AG09309 (cell line): ENCODE measurements at places on chromosomes 11 and 22.

DNA sequence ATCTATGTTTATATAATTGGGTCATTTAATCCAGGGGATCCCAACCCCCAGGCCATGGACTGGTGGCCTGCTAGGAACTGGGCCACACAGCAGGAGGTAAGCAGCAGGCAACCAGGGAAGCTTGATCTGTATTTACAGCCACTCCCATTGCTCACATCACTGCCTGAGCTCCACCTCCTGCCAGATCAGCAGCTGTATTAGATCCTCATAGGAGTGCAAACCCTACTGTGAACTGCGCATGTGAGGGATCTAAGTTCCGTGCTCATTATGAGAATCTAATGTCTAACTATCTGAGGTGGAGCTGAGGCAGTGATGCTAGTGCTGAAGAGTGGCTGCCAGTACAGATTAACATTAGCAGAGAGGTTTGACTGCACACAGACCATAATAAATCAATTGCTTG lies 32.8 kb downstream of the MS4A2 start:
- DNase-seq = no peak

DNA sequence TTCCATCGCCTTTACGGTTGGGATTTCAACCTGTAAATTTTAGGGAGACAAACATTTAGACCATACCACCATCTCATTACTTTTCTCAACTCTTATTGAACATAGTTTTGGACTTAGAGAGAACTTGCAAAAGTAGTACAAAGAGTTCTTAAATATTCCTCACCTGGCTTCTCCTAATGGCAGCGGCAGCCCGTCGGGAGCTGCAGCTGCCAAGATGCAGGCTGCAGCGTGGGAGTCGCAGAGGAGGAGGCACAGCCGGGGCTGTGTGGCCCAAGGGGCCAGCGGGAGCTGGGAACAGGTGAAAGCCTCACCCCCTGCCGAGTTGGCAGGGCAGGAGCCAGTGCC lies 23.1 kb upstream of the RNASEH2C start:
- DNase-seq = no peak

DNA sequence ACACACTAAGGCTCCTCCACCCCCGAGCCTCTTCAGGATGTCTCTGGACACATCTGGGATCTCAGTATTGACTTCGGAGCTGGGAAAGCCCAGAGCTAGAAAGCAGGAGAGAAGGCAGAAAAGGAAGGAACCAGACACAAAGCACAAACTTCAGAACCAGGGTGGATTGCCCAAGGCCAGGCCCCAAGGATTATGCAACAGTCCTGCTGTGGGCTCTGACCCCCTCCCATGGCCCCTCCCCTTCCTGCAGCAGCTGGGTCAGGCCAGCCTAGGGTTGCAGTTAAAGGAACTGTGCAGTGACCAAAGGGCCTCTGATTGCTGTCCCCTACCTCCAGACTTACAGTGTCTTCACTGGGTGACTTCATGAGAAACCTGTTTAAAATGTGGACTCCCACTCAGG lies 5.3 kb downstream of the KCNE3 start:
- DNase-seq = no peak

GRCh38 chr11:96279018-96279895 lies 63.7 kb downstream of the MAML2 start:
- DNase-seq = no peak

DNA sequence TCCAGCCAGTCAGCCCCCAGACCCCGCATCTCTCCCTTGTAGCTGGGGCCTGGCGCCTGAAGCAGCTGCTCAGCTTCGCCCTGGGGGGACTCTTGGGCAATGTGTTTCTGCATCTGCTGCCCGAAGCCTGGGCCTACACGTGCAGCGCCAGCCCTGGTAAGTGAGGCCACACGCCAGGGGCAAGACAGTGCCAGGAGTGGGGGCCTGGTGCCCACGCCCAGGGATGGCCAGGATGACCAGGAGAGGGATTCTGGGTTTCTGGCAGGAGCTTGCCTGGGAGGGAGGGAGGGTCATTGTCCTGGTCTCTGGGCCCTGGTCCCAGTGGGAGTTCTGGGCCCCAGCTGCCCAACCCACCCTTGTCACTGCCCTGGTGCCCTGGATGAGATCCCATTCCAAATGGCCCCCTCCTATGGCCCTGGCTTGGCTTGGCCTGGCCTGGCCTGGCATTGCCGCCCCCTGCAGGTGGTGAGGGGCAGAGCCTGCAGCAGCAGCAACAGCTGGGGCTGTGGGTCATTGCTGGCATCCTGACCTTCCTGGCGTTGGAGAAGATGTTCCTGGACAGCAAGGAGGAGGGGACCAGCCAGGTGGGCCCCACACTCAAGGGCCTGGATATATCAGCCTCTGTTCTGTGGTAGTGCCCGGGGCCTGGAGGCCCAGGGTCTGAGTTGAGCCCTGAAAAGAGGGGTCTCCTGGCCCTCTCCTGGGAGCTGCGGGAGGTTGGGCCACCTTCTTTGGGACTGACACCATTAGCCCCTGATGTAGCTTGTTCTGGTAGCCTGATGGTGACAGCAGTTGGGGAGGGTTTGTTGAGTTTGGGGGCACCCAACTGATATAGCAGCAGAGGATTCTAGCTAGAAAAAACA lies 3.7 kb downstream of the SLC39A13 start:
- DNase-seq = no peak

- DNase-seq = peak; percentile 87
Measured at GRCh38 chr11:75771646-75772410, 3.2 kb downstream of the DGAT2 start.

DNA sequence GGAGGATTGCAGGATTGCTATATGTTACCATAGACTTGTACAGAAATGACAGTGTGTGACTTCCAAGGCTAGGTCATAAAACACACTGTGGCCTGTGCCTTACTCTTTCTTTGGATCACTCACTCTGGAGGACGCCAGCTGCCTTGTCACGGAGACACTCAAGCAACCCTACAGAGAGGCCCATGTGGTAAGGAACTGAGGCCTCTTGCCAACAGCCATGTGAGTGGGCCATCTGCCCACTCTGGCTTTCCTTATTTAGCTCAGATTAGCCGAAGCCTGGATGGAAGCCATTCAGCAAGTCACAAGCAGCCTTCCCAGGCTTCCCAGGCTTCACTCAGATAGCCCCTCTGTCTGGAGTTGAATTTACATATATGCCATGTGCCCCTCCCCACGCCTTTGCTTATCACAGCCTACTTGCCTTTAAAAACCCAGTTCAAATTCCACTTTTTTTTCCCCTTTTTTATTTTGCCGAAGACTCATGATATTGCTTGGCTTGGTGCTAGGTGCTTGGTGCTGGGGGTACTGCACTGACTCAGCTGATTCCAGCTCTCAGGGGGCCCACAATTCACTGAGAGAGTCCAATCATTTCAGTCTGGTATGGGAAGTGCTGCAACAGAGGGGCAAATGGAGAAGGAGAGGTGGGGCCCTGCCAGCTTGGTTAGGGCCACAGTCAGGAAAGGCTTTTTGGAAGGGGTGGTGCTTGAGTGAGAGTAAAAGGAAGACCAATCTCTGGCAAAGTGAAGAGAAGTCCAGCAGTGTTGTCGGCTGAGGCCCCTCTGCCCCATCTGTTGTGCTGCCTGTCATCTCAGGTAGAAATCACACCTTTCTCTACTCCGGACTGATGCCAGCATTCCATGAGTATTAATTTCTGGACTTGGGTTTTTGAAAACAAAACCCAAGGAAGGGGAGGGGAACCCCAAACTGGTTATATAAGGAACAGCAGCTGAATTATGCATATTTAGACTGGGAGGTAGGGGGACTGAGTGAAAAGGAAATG lies 14.5 kb upstream of the P4HA3 start:
- peak; percentile 86 for DNase-seq

DNA sequence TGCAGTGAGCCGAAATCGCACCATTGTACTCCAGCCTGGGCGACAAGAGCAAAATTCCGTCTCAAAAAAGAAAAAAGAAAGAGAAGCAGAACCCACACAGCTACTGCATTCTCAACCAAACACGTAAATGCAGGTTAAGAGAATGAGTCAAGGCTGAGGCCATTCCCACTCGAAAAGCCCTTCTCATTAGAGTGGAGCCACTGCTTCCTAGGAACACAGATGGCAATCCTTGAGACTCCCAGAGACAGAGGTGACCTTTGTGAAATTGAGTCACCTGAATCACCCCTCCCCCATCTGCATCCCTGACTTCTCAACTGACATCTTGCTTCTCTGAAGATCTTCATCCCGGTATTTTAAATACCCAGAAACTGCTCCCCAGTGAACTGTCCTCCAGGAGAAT lies 8.2 kb downstream of the PACSIN2 start:
- no peak for DNase-seq

GRCh38 chr22:38184788-38185187 lies 3.2 kb upstream of the PLA2G6 start:
- no peak for DNase-seq

DNA sequence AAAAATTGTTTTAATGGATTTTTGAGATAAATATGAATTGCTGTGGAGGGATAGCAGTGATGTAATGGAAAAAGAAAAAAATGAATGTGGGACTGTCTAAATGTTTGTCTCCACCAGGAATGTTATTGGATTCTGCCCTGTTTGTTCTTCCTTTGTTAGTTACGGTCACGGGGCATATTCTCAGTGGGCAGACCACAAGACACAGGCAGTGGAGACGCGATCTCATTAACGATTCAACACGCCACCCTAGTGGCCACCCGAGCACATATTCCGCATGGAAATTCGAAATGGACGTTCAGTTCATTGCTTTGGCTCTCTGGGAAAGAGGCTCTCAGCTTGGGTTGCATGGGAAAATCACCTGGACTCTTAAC lies 151.8 kb upstream of the TTC12 start:
- no peak for DNase-seq

GRCh38 chr11:10441091-10441490 lies 14.0 kb upstream of the AMPD3 start:
- DNase-seq = peak; percentile 64

- no peak for DNase-seq
Measured at GRCh38 chr22:40182231-40182835, 4.6 kb downstream of the TNRC6B start.

GRCh38 chr11:20647976-20648565 lies 21.3 kb upstream of the NELL1 start:
- DNase-seq = peak; percentile 8

GRCh38 chr11:19954899-19955298 lies 205.4 kb downstream of the DBX1 start:
- DNase-seq = no peak

- no peak for DNase-seq
Measured at GRCh38 chr11:61996933-61997332, 29.5 kb upstream of the FTH1 start.

GRCh38 chr11:14409891-14410290 lies 50.9 kb upstream of the RRAS2 start:
- no peak for DNase-seq

- DNase-seq = no peak
Measured at GRCh38 chr11:92793189-92793588, 176.3 kb upstream of the MTNR1B start.

GRCh38 chr11:8209208-8209807 lies 40.5 kb upstream of the RIC3 start:
- no peak for DNase-seq

DNA sequence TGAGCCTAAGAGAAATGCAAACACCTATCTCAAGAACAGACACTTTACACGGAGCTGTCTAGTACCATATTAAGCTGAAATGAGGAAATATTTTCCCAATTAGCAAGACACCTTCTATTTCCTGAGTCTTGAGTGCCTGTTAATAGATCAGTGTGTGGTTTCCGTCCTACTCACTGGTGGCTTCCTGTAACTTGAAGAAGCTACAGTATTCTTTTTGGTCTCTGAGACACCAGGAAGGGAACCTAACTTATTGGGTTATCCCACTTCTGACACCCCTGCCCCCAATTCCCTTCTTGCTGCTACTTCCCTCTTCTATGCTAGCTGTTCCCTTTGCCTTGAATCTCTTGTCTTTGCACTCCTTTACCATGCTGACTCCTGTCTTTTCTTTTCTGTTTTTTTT lies 92.7 kb downstream of the FDX1 start:
- no peak for DNase-seq

DNA sequence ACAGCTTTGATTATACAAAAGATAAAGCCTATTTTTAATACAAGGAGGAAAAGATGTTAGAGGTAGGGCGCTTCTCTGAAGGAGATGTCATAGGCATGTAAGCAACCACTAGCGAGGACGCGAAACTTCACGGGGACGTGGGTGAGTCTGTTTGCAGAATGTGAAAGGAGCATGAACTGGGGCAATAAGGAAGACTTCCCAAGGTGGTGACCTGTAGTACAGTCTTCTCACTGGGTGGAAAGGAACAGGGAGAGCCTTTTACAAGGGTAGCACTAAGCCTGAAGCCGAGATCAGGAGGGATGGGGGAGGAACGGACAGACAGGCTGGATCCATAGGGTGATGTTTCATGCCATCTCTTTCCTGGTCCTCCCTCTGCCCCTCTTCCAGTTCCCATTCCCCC lies 10.0 kb upstream of the MICAL2 start:
- no peak for DNase-seq

GRCh38 chr11:95907476-95907875 lies 16.4 kb downstream of the MTMR2 start:
- DNase-seq = no peak

GRCh38 chr11:110951037-110951949 lies 239.1 kb upstream of the ARHGAP20 start:
- DNase-seq = no peak

GRCh38 chr11:93689240-93689639 lies 27.8 kb downstream of the CEP295 start:
- no peak for DNase-seq

DNA sequence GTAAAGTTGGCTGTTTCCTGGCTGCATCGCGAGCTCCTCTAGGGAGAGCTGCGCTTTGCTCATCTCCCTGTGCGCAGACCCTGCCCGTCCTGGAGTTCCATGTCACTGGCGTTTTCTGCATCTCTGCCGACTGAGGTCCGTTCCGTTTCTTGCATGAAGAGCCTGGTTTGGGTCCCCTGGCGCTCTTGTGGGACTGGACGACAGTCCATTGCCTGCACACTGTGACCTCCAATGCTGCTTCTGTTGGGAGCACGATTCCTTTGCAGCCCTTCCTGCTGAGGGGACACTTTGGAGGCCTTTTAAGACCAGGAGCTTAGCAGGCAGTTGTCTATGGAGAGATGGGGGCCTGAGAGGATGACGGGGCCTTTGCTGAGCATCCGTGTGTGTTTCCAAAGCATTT lies 90.3 kb downstream of the TBC1D22A start:
- DNase-seq = no peak

GRCh38 chr11:60952742-60953170 lies 780 bp upstream of the SLC15A3 start:
- DNase-seq = no peak

GRCh38 chr11:46537121-46537520 lies 56.7 kb downstream of the AMBRA1 start:
- DNase-seq = no peak

- DNase-seq = no peak
Measured at GRCh38 chr11:111748035-111748804, 18.0 kb downstream of the PPP2R1B start.

DNA sequence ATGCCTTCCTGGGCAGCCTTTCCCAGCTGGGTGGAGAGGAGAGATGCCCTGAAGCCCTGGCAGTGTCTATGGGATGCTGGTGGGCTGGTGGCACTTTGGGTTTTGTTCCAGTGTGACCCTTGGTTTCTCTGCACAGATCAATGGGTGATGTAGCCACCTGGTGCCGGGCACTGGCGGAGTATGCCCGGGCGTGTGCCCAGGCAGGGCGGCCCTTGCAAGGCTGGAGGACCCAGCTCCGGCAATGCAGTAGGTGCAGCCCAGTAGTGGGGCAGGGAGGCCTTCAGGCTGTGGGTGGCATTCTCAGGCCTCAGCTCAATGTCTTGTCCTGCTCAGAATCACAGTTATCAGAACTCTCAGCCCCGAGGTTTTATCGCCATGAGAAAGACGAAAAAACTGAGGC lies 11.9 kb downstream of the OTOG start:
- no peak for DNase-seq

- no peak for DNase-seq
Measured at GRCh38 chr11:70078095-70078780, at the start of gene ANO1. TSS of gene ANO1 (plus strand) at chr11:70078317. CDS start at chr11:70078607, 290 bp downstream.

- peak; percentile 18 for DNase-seq
Measured at GRCh38 chr22:22748297-22748743, 103.9 kb downstream of the GGTLC2 start.
